SIG-M5 (cell line): ENCODE measurements at places on chromosomes 7 and 10.

- DNase-seq, result no peak
Observed at GRCh38 chr10:33155720-33156638, 178.5 kb downstream of the NRP1 start.

- no peak for DNase-seq
Observed at GRCh38 chr10:54470324-54470631, 330.8 kb downstream of the PCDH15 start.

DNA sequence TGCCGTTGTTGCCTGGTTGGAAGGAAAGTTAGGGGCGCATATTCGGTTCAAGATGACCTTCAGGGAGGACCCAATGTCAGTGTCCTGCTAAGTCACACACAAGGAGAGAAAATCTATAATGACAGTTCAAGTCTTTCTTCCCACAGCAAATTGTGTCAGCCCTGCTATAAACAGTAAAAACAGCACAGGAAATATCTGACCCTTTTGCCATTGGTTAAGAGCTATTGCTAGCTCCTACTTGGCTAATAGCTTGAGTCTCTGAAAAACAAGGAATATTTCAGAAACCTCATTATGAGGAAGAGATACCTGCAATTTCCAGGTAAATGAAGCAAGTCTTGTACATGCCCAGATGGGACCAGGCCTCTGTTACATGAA, 175.6 kb downstream of the SKIDA1 start:
- DNase-seq, result no peak

DNA sequence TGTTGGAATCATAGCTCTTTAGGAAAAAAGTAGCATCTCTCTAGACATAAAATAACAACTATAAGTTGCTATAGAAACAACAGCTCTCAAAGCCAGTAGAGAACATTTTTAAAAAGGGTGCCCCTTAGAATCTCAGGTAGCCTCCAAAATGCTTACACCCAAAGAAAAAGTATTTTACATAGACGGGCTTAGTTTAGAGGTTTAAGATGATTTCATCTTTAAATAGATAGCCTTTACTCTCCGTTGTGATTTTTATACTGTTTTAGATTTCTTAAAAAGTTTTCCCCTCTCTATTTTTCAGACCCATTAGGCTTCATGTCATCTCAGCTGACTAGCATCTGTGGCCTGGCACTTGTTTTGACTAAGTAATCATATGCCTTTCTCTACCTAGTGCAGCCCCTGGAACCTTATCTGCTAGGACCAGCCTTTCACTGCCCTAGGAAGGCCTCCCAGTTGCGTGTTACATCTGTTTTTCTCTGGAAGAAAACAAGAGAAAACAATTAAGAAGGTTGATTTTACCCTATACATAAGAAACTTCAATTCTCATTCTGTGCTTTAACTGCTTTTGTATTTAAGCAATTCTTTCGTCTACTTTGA, 6.9 kb upstream of the BPGM start:
- no peak for DNase-seq

GRCh38 chr10:120897343-120897742, 46.2 kb downstream of the WDR11 start:
- no peak for DNase-seq

GRCh38 chr10:69413221-69413865, 3.4 kb downstream of the TACR2 start:
- DNase-seq, result no peak

- DNase-seq, result no peak
Observed at GRCh38 chr10:116686632-116687031, 55.7 kb downstream of the HSPA12A start.

DNA sequence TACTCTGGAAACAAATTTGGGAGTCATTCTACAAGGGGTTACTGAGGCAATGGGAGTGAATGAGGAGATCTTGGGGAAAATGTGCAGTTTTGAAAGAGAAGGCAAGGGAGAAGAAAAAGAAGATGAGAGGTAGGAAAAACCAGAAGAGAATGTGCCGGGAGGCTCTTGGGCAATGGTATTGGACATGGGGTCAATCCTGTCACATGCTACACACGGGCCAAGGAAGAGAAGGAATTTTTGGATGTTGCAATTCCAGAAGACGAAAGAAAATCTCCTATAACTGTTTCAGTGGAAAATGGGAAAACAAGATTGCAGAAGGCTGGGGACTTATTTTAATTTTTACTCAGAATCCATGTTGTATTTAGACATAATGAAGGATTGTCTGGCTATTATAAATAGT, 615.0 kb downstream of the PHTF2 start:
- DNase-seq, result no peak

- DNase-seq, result no peak
Observed at GRCh38 chr10:31001740-31002139, 29.9 kb downstream of the ZNF438 start.

- DNase-seq, result no peak
Observed at GRCh38 chr7:285731-286130, 4.2 kb upstream of the FOXL3 start.

GRCh38 chr7:127879436-127879835, 151.8 kb downstream of the LRRC4 start:
- DNase-seq, result no peak

DNA sequence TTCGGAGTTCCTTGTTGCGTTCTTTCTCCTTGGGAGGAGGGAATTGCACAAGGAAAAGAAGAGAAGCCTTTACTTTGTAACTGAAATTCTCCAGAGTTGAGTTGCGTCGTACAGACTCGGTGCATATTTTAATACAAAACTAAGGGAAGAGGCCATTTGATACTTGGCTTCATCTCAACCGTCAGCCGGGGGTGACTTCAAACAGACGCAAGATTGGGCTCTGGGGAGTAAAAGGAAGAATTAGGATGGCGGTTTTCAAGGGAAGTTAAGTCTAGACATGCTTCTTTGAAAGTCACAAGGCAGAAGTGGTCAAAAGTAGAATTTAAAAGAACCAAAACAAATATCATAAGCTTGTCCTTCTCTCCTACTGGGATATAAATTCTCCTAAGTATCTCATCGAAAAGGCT, 1.6 kb downstream of the PRR15 start:
- no peak for DNase-seq

DNA sequence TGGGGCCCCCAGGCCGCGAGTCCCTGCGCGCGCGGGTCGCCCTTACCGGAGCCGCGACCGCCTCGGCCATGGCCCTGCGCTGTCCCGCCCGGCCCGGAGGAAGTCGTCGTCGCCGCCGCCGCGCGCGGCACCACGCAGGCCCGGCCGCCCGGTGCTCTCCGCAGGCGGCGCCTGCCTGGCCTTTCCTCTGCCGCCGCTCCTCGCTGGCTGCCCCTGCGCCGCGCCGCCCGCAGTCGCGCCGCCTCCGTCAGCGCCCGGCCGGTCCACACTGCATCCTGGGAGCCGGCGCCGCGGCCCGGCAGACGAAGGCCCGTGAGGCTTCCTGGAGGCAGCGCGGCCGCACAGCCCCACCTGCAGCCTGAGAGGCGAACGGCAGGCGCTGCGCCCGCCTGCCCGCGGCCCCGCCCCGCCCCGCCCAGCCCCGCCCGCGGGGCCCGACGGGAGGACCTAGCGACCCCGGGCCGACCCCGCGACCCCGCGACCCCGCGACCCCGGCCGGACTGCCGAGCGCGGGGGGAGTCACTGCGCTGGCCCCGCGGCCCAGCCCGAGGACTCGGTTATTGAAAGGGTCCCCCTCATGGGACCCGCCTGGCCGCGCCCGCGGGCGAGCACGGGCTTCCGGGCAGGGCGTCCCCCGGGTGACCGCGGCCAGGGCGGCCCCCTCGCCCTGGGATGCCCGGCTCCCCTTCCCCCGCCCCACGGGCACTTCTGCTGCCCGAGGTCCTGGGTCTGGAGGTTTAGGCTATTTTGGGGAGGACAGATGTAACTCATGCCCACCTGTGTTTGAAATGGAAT, at the start of gene ZNF746:
TSS of gene ZNF746 (minus strand) at position 343 of the 795 bp plus-strand sequence. CDS start at position 70, 273 bp downstream.
- DNase-seq, result no peak

DNA sequence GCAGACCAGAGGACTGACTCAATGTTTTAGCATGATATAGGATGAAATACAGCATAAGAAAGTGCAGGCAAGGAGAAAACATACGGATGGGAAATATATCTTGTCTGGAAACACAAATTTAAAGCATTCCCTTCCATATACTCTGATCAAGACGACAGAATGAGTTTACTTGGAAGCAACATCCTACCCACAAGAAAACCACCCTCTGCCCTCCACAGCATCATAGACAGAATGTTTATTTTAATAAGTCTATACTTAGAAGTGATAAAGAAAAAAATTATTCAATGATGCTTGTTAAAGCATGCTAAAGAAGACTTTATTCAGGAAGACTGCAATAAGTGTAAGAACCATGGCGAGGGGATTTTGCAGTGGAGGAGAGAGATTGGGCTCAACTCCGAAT, 32.4 kb upstream of the HIBADH start:
- no peak for DNase-seq
